Stimulated activated CD8-positive, alpha-beta memory T cell treated with anti-CD3 and anti-CD28 coated beads, Interleukin-7, amount 100 ng/mL, for 24 hours (primary cell): ENCODE measurements at places on chromosomes 16 and 17.

- no peak for DNase-seq
Observed at GRCh38 chr17:62630365-62631085, 3.1 kb downstream of the MRC2 start.

DNA sequence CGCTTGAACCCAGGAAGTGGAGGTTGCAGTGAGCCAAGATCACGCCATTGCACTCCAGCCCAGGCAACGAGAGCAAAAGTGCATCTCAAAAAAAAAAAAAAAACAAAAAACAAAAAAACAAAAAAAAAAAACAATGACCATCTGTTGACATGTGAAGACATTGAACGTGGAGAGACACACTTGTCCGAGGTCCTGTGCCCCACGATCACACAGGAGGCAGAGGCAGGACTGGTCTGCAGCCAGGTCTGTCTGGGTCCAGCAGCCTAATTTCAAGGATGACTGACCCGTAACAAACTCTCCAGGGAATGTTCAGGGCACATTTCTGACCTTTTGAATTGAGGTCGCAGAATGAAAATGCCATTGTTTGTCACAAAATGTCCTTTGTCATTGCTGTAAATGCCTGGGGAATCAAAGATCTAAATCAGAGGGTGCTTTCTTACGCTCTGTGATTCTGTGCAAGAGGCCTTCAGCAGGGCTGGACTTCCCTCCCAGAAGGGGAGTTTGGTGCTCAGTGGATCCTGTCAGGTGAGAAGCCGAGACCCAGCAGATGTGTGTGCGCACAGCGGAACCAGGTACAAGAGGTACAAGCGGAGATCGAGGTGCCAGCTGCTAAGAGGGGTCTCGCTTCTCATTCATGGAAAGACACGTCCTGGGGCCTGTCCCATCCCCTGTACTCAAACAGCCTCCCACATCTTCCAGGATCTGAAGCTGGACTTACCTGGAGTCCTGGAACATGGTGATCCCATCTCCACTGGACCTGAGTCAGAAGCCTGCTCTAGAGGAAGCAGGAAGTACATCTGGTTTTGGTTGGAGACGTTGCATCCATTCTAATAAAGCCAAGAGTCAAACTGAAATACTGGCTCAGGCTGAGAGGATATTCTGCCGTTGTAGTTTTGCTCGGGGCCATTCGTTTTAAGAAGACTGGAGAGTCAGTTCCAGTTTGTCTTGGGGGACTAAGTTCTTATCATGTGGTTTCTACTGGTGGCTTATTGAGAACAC, 95.8 kb downstream of the IRF8 start:
- no peak for DNase-seq

DNA sequence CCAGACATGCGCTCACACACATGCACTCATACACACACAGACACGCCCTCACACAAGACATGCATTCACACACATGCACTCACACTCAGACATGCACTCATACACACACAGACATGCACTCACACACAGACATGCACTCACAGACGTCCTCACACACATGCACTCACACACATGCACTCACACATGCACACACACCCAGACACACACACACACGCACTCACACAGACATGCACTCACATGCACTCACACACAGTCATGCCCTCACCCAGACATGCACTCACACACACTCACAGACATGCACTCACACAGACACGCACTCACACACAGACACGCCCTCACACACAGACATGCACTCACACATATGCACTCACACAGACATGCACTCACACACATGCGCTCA, 2.1 kb upstream of the ZNF469 start:
- no peak for DNase-seq

GRCh38 chr16:51892293-51893007, 654.5 kb downstream of the TOX3 start:
- DNase-seq = no peak

DNA sequence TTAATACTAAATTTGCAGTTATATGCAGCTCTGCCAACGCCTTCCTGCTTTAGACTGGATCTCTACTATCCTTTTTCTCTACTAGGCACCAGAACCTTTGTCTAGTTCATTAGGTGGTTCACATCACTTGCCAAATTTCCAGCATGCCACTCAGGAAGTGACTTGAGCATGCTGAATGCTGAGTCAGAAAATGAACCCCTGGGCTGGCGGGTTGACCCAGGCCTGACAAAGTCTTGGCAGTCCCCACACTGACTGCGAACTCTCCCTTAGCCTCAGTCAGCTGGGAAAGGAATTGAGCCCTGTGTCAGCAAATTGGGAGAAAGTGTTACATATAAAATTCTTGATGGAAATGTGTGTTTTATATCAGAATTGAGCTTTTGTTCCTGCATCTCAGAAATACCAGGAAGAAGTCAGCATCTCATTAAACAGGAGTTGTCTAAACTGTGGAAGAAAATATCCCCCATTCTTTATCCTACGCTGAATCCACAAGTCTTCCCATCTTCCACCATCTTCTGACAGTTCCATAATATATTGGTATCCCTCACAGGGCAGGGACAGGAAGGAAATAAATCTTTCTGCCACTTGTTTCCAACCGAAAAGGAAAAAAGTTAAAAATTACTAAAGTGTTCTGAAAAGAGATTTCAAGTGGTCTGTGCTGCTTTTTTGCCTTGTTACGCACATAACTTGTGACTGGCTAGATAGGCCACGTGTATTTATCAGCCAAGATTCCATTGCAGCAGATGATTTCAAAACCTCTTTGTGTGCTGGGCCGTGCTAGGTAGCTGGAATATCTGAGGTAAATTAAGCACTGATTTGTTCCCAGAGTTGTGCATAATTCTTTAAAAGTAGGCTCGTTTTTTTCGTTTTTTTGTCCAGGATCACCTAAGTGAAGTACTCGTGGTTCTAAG, 16.7 kb upstream of the SLC12A3 start:
- DNase-seq = no peak

DNA sequence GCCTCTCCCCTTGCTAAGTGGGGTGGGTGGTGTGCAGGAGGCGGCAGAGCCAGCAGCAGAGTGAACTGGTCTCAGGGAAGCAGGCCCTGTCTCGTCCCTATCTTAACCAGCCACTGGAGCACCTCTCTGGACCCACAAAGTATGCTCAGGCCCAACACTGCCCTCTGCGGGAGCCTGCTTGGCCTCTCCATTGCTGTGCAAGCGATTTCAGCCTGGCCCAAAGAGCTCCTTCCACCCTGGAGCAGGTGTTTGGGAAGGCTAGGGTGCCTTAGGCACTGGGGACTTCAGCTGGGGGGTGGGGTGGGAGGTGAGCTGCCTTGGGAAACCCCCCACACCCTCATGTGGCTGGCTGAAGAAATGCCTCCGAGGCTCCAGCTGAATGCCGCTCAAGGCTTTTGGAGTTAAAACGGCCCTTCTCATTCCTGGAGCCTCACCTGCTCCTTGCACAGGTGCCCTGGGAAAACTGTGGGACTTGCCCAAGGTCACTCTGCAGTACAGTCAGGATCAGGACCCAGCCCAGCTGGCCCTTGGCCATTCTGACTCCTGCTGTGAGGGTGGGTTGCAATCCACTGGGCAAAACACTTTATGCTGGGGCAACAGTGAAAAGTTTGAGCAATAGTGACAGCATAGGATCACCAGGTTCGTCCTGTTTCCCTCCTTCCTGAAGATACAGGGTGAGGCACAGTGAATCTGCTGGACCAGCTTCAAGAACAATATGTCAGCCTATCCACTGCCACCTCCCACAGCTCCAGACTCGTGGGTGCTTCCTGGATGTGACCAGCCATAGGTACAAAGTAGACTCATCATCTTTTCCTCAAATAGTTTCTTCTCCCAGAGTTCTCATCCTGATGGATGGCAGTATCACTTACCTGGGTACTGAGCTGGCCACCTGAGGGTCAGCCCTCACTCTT, 5.9 kb upstream of the UBE2O start:
- no peak for DNase-seq

DNA sequence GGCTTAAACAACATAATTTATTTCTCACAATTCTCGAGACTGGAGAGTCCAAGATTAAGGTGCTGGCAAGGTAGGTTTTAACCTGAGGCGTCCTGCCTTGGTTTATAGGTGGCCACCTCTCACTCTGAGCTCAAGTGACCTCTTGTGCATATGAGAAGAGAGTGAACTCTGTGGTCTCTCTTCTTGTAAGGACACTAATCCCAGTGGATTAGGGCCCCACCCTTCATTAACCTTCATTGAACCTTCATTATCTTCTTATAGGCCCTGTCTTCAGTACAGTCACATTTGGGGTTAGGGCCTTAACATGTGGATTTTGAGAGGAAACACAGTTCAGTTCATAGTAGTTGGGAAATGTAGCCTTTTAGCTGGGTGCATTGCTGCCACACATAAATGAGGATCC, 57.1 kb downstream of the MAP2K4 start:
- DNase-seq = no peak

- no peak for DNase-seq
Observed at GRCh38 chr17:33142705-33143299, 150.3 kb downstream of the ASIC2 start.

GRCh38 chr17:73247726-73248125, 14.0 kb downstream of the CPSF4L start:
- no peak for DNase-seq

DNA sequence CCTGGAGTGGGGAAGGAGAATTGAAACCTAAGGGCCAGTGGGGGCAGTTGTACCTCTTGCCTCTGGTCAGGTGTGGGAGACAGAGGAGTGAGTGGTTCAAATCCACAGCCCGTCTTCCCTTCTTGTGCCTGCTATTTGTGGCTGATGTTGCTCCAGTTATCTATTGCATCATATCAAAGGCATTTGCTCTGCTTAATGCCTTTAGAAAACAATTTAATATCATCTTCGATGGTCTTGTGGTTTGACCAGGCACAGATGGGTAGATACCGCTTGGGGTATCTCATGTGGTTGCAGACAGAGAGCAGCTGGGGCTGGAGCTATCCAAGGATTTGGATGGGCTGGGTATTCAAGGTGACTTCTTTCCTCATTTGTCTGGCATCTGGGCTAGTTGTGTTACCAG, 376.1 kb upstream of the RBFOX1 start:
- no peak for DNase-seq

DNA sequence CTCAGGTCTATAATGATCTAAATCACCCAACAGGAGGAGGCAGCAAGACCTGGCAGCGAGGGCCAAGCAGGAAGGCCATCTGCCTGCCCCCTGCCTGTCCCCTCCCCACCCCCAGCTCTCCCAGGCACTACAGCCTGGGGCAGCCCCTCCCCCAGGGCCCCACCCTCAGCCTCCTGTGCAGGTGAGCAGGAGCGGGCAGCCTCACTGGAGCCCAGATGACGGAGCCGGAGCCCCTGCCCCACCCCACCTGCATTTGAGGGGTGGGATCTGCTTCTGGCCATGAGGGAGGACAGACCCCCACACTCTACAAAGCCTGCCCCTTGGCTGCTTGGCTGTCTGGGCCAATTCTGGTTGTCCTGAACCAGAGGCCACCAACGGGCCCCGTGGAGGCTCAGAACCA, 12.4 kb upstream of the BAHCC1 start:
- no peak for DNase-seq

DNA sequence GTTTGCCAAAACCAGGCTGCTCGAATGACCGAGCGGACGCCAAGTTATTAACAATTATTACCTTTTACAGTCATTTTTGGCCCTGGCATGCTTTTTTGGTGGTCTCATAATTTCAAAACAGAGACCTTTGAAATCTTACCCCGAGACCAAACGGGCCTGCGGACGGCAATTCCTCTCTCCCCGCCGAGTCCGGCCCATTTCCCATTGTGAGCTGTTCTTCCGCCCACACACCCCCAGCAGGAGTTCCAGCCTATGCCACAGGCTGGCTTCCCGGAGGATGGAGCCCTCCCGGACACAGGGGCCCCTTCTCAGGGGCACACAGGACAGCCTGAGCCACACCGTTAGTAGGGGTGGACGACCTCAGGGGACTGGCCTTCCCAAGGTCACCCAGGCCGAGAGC, 130.7 kb downstream of the C16orf95 start:
- no peak for DNase-seq

- DNase-seq = no peak
Observed at GRCh38 chr16:83475108-83475507, 332.7 kb upstream of the HSBP1 start.

DNA sequence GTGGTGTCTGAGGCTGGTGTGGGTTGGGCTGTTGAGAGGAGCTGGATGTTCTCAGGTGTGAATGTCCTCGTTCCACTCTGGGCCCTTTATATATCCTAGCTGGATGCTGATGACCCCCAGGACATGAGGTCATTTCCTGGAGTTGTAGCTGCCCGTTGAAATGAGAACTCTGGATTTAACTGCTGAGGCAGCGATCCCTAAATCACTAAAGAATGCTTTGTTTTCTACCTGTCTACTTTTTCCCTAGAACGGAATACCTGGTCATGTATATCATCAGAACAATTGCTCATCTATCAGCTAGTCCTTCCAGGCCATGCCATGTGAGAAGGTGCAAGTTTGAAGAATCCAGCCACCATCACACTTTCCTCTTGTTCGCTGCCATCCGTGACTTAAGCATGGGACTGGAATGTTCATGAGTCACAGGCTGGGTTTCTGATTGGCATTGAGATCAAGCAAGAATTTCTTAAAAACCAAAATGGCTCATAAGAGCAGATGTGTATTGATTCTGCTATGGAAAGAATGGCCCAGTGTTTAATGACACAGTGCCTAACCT, at the start of gene KRTAP2-3:
KRTAP2-3 (minus strand) TSS at position 63 of the 553 bp plus-strand sequence. CDS start 64 bp downstream, outside the sequence.
- no peak for DNase-seq

GRCh38 chr17:82678265-82678891, 20.1 kb downstream of the RAB40B start:
- DNase-seq = no peak

DNA sequence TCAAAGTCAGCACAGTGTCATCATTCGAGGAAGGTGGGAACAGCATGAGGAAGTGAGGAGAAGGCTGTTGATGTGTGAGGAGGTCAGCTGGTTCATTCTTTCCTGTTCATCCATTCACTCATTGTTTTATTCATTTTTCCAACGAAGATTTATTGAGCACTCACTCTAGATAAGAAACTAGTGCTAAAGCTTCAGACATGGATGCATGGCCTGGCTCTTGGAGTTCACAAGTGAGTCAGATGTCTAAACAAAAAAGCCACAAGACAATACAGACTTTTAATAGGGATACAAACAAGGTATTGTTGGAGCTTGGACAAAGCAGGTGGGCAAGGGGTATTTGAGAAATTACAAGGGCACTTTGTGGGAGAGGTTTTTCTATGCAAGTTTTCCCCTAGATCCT, 31.3 kb upstream of the MPHOSPH6 start:
- no peak for DNase-seq

- no peak for DNase-seq
Observed at GRCh38 chr16:19014461-19014860, 30.7 kb downstream of the TMC7 start.

- peak; percentile 15 for DNase-seq
Observed at GRCh38 chr17:879546-880442, 97.6 kb downstream of the MRM3 start.

GRCh38 chr16:87447323-87447722, 45.5 kb downstream of the ZCCHC14 start:
- DNase-seq = no peak
